Bronchial epithelial cell (primary cell): ENCODE measurements at places on chromosomes 12 and 14. TPM values are rescaled to one million over a fixed set of nuclear protein-coding genes. Genes with fewer than 3 reads are reported as not detected.

TEX22 gene
- 0.38 and 1.8 TPM in 2 replicates for total RNA-seq

DNA sequence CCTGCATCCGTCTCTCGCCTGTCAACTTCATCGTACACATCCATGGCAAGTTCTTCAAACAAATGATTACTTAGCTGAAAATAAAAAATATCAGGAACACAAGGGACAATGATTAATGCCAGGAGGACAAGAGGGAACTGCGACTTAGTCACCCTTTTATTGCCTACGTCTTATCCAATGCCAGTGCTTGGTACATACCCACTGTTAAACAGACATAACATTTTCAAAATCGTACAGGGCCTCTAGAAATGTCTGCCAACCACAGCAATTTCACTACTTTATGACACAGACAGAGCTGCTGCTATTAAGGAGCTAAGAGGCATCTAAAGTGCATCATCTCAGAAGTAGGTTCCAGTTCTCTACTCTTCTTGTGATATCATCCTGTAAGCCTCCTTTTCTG is 34.6 kb downstream of the GIT2 start:
- no peak for DNase-seq

GLIPR1L2 gene
- 0.26 and 0.64 TPM in 2 replicates for total RNA-seq

BCL11B gene
- 2.9 and 5.3 TPM in 2 replicates for total RNA-seq

DNA sequence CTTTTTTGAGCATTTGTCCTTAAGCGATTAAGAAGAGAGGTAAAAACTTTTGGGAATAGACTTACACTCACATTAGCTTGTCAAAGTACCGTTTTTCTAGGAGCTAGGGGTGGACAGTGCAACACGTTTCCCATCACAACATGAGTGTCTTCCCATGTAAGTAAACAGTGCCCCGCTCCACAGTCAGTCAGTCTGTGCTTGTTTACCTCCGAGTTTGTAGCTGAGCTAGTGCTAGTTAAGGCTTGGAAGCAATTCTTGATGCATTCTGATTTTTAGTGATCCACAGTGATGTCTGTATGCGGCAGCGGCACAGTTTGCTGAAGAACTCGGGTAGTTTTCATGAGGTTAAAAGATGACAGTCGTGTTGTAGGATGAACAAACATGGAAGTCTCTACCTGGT is 941 bp downstream of the ZDHHC17 start:
- peak; percentile 27 for DNase-seq

GRCh38 chr12:101789171-101789570 is 41.6 kb downstream of the GNPTAB start:
- no peak for DNase-seq

PTPN6 gene
- total RNA-seq, result 10.9 and 12.4 TPM in 2 replicates

GRCh38 chr12:124347805-124348658 is 53.1 kb downstream of the RFLNA start:
- DNase-seq, result no peak

DNA sequence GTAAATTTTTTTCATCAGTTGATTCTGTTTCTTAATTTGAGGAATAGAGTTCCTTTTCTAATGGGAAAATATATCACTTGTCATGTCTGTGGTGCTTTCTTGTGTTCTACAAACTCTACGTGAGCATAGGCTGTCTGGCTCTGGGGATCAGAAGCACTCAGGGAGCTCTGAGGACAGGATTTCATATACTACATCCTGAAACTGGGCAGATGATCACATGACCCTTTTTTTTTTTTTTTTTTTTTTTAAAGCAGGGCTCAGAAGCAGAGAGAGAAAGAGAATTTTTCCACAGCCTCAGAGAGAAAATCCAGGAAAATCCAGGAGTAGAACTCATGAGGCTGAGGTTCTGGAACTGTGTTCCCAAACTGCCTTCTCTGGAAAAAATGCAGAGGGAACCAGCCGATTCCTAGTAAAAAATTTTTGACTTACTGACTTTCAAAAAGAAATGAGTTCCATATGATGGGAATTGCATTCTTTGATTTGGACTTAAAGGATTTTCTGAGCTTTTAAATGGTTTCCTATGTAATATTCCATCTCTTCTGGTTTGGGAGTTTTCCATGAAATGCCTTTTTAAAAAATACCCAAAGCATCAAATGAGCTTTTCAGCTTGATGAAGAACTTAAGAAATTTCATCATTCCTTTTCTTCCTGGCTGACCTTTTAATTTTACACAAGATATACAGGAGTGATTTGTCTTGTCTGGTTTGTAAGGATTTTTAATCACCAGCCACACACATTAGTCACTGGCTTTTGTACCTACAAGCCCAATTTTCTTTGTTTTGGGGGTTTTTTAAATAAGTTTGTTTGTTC is 183.1 kb upstream of the HIF1A start:
- peak; percentile 94 for DNase-seq

SPX gene
- total RNA-seq, result 3.4 and 6.3 TPM in 2 replicates

SMIM41 gene
- 0.13 and 0.26 TPM in 2 replicates for total RNA-seq

CLEC2D gene
- total RNA-seq, result 1.9 and 2.6 TPM in 2 replicates

BICD1 gene
- total RNA-seq, result 6.1 TPM in 2 replicates

- no peak for DNase-seq
Measured at GRCh38 chr14:63435204-63435603, 108.0 kb downstream of the PPP2R5E start.

DNA sequence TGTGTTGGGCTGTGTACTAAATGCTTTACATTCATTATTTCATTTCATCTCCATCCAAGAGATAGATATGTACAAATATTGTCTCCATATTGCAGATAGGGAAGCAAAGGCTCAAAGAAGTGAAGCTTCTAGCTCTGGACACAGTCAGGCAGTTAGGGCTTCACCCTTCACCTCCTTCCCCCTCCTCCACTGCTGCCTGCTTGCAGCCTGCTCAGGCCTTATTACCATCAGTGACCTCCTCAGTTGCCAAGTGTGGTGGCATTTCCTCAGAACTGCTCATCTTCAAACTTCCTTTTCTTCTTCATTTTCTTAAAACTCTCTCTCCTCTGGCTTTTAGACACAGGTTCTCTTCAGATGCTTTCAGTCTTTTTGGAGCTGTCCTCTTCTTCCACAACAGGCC is 4.7 kb upstream of the GPATCH2L start:
- DNase-seq, result no peak

DNA sequence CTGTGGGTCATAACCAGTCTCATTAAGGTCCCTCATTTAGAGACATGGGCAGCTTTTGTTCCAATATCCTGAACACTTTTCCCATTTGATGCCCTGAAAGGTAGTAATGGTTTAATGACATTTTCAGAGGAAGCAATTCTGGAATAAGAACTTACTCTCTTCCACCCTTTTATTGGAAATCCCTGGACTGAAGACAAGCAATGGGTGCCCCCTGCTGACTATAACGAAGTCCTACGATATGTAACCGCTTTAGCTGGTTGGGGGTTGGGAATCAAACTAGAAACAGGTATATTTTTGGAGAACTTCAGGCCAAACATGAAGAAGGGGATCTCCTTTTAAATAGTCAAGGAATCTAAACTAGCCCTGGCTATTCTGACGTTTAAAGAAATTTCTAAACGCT is 20.5 kb downstream of the SARNP start:
- peak; percentile 36 for DNase-seq

TAS2R42 gene
- total RNA-seq, result not detected in 2 replicates

DNA sequence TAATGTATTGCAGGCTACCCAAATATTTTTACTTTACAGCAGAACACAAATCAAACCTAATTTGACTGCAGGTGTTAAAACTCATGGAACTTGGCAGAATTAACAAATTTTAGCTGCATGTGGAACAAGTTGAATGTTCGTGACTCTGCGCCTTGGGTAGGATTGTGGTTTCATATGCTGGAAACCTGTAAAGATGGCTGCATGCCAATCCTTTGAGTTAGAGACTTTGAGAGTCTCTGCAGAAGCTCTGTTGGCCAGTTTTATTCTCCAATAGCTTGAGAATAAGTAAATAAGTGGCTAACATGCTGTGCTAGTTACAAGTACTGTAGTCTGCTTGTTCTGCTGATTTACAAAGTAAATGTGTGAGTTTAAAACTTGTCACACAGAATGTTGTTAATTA is 77.8 kb downstream of the PDE6H start:
- DNase-seq, result peak; percentile 20

DNA sequence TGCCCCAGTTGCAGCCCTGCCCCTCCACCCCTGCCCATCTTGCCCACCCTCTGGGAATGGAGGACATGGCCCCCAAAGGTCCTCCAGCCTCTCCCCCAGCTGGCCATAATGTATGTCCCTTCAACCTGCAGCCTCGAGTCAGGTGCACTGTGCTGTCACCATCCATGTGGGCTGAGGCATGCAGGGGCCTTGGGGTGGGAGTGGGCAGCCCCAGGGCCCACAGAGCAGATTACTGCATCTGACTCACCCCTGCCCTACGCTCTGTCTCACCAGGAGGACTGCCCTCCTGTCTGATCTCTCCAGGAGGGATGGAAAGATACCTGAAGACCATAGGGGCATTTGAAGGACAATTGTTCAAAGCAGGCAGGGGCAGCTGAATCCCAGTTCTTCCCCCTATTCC is 13.3 kb downstream of the SYNDIG1L start:
- DNase-seq, result no peak

TAS2R30 gene
- total RNA-seq, result 3.1 and 4.5 TPM in 2 replicates

DNA sequence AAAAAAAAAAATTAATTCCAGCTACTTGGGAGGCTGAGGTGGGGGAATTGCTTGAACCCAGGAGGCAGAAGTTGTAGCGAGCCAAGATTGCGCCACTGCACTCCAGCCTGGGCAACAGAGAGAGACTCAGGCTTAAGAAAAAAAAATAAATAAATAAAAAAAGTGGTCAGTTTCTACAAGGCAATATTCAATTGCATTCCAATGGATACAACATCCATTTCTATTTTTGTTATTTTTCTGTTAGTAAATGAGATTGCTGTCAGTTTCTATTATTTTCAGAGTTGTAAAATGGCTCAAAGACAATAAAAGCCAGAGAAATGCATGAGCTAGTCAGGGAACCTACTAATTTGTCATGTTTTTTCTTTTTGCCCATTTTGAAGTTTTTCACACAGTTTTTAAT is 119.2 kb downstream of the PDE3A start:
- no peak for DNase-seq

- peak; percentile 91 for DNase-seq
Measured at GRCh38 chr14:77663293-77663692, 44.5 kb downstream of the ALKBH1 start.

- no peak for DNase-seq
Measured at GRCh38 chr12:117360222-117360550, 1.2 kb downstream of the NOS1 start.

GRCh38 chr12:107322063-107322462 is 228.7 kb upstream of the CRY1 start:
- DNase-seq, result no peak

DNA sequence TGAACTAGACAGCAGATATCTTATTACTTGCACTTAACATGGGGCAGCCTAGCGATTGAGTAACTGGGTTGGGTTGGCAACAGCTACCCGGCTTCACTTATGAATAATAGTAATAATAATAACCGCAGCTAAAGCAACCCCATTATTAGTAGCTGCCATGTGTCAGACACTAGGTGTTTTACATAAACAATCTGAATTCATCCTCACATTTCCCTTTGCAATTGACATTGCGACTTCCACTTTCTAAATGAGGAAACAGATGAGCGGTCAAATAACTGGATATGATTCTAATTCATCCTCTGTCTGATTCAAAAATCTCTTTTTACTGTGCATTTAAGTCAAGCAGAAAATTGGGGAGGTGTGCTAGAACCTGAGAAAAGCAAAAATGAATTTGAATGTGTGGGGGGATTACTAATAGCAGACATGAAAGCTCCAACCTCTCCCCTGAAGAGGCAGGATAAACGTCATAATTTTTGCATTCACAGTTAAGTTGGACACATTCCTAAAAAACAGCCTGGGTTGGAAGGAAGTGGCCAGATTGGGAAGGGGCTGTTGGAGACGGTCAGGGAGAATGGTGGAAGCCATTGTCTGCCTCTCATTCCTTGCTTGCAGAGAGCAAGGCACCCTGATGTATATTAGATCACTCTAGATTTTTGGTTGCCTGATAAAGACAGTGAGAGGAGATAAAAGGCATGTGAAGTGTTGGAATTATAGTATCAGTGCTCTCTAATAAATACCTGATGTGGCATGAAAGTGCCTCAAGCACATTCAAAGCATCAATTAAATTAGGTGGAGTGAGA is 13.1 kb downstream of the EMP1 start:
- peak; percentile 50 for DNase-seq

RNU4-1 gene
- under 0.01 and 564 TPM in 2 replicates for total RNA-seq

CCDC88C gene
- total RNA-seq, result 20.4 and 21.3 TPM in 2 replicates

KRT6B gene
- 287 and 1,881 TPM in 2 replicates for total RNA-seq

- DNase-seq, result no peak
Measured at GRCh38 chr14:94584591-94585280, 3.5 kb downstream of the SERPINA5 start.

LRIG3 gene
- total RNA-seq, result 30.6 and 44.5 TPM in 2 replicates

DNA sequence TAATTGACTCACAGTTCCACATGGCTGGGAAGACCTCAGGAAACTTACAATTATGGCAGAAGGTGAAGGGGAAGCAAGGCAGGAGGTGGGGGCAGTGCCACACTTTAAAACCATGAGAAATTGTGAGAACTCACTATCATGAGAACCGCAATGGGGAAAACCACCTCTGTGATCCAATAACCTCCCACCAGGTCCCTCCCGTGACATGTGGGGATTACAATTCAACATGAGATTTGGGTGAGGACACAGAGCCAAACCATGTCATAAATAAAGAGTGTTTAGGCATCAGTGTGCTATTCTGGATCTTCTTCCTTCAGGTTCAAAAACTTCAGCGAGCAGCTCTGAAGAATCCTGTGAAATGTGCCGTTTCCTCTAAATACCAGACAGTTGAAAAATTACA is 9.7 kb downstream of the DDX47 start:
- no peak for DNase-seq

PPP1R1A gene
- not detected in 2 replicates for total RNA-seq

SPTB gene
- not detected in 2 replicates for total RNA-seq

B4GALNT1 gene
- total RNA-seq, result 0.13 TPM in 1 of 2 replicates, not detected in the other

ARL1 gene
- 51.6 and 73.5 TPM in 2 replicates for total RNA-seq

MYF5 gene
- total RNA-seq, result not detected in 2 replicates

DDX23 gene
- 68.7 and 81.2 TPM in 2 replicates for total RNA-seq

- no peak for DNase-seq
Measured at GRCh38 chr14:20620798-20621478, 20.6 kb downstream of the OR6S1 start.

- DNase-seq, result no peak
Measured at GRCh38 chr12:96329545-96329944, 70.7 kb downstream of the CDK17 start.

- DNase-seq, result no peak
Measured at GRCh38 chr12:113285679-113286610, 49.0 kb downstream of the SLC8B1 start.

GRCh38 chr12:98955284-98955683 is 310.2 kb downstream of the APAF1 start:
- peak; percentile 41 for DNase-seq

CCDC175 gene
- not detected in 2 replicates for total RNA-seq

GRCh38 chr14:58918066-58918738 is 270.3 kb upstream of the DAAM1 start:
- peak; percentile 90 for DNase-seq

KLRC2 gene
- not detected in 2 replicates for total RNA-seq

SYNDIG1L gene
- total RNA-seq, result under 0.01 TPM in 1 of 2 replicates, not detected in the other

PNMA1 gene
- 10.5 and 13.1 TPM in 2 replicates for total RNA-seq

GRCh38 chr12:46770501-46771183 is 55.2 kb downstream of the SLC38A4 start:
- no peak for DNase-seq

TAS2R46 gene
- 0.90 and 2.1 TPM in 2 replicates for total RNA-seq

DNA sequence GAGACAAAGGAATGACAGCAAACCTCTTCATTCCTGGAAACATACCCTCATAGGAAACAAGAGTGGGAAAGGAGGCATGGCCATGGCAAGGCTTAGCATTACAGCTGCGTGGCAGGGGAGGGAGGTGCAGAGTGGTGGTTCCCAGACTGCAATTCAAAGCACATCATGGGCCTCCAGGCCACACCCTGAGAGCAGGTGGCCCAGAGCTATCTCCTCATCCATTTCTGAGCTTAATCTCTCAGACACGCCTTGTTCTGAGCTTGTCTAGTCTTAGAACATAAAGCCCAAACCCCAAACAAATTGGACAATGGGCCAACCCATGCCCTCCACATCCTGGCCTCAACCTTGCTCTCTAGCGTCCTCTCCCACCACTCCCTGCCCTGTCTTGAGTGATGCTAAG is 5.9 kb upstream of the KRT3 start:
- no peak for DNase-seq
